Body of pancreas (tissue), 4 donors: ENCODE measurements at places on chromosomes 7 and 10.

- no peak for DNase-seq
Measured at GRCh38 chr10:3769556-3769955, 15.5 kb downstream of the KLF6 start.

DNA sequence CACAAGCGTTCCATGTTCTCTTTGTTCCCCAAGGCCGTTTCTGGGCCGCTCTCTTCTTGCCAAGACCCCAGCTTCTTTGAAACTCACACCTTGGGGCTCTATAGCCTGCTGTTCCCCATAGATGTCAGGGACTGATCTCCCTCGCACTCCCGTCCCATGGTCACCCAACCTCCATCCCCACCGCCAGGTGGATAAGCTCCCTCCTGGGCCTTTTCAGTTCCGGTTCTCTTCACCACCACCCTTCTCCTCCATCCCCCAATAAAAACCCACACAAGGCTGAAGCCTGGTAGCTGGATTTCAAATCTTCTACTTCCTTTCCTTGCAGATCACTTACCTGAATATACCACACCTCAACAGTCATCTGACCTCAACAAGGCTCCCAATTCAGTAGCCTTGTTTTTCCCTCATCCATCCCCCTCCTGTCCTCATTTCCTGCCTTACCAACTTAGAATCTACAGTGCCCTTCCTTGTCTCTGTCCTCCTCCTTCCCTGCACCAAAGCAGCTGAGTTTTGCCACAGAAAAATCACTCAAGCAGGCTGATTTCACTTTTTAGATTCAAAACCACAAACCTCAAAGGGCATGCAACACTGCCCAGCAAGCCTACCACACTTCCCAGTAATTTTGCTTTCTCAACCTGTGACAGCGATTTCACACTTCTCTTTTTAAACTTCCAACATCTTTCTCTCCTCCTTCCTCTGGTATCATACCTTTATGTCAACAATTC, 7.7 kb downstream of the SLC37A3 start:
- DNase-seq: no peak

DNA sequence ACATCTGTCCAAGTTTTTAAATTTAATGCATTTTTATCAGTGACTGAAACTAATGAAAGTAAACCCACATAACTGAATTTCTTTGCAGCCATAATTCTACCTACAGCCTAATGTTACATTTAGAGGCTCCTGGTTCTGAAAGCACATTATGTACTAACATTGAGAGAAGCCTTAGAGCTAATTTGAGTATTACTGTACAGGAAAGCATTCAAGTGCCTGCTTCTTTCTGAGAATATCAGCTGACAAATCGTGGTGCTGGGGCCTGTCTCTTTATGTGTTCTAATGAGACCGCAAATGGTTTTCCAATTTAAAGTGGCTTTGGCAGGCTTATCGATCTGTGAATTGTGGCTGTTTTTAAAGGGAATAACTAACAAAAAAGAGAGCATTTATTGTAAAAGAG, 32.3 kb upstream of the DGKB start:
- DNase-seq: no peak

DNA sequence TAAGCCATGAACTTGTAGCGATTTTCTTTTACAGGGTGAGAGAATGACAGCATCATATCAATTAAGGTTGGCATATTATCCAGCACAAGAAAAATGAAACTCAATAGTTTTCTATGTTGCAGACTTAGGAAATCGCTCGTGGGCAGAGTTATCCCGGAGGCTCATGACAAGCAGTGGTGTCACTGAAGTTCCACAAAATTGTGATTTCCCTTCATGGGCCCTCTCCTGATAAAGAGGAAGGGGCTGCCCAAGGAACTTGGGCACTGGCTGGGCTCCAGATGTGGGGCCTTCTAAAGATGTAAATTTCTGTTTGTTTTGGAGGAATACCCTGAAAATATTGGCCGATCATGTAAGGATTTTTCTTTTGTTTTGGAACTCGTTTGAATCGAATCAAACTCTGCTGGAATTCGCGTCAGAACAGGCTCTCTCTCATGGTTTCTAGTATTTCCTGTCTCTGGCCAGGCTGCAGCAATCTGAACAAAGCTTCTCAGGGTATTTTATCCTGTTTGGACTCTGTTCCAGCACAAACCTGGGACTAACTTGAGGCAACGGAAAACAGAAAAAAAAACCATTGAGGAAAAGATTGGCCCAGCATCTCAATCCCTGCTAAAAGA, 340.6 kb upstream of the NRP1 start:
- DNase-seq: no peak

GRCh38 chr10:81874875-81875466, at the start of gene NRG3:
NRG3 (plus strand) TSS chr10:81875194.
- DNase-seq: no peak

DNA sequence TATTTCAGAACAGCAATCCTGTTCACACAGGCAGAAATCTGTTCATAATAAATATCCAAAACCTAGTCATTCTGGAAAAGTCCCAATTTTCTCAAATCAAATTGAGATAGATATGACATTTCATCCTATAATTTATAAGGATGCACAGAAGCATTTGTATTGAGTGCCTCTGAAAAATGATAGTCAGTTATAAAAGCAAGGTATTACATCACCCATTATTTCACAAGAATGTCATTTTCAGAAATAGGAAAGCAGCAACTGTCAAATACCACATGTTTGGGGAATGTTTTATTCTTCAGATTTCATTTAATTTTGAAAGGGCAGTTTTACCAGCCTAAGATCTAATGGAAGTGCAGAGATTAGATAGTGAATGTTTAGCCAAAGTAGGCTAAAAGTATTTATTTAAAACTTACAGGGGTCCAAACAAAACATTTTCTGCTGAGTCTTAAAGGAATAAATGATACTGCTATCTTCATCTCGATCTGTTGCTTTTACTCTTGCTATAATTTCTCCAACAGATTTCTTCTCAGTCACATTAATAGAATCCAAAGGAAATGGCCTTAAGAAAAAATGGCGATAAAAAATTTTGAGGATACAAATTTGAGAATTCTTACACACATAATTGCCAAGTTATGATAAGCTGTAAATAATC, 185.8 kb downstream of the HGF start:
- no peak for DNase-seq

- no peak for DNase-seq
Measured at GRCh38 chr10:79482304-79482703, 30.0 kb upstream of the EIF5AL1 start.

DNA sequence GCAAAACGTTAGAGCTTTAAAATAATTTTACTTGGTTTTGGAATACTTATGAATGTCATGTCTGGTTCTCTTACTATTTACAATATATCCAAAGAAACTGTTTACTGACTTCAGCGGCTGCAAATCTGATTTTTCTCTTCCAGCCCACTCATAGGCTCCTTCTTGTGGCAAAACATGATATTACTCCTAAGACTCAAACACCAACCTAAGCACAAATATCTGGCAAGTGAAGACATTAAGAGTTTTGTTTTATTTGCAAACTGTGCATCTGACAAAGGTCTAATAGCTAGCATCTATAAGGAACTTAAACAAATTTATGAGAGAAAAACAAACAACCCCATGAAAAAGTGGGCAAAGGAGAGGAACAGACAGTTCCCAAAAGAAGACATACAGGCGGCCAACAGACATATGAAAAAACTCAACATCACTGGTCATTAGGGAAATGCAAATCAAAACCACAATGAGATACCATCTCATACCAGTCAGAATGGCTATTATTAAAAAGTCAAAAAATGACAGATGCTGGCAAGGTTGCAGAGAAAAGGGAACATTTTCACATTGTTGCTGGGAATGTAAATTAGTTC, 20.3 kb upstream of the GJC3 start:
- DNase-seq: no peak
